Right lung (tissue), 10 donors: ENCODE measurements at places on chromosomes 2 and 18.
A peak's percentile ranks its signal among the peaks of the same experiment; 100 is the strongest.

DNA sequence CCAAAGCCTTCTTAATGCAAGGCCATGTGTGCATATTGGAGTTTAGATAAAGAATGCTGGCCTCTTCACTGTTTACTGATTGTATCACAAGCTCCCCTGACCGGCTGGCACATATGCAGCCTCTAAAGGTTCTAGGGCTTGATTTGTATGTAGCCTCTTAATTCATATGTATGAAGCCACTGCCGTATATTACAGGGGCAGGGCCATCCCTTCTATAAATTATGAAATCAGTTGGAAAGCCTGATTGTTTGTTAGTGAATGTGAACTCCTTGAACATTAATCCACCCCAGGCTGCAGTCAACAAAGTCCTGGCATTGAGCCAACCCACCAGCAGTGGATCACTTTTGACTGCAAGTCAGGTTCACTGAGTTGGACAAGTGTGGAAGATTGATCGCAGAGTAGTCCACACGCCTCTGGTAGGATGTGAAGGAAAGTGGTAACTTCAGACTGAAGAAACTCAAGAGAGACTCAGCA, 61.6 kb upstream of the PARD3B start:
- DNase-seq = no peak

DNA sequence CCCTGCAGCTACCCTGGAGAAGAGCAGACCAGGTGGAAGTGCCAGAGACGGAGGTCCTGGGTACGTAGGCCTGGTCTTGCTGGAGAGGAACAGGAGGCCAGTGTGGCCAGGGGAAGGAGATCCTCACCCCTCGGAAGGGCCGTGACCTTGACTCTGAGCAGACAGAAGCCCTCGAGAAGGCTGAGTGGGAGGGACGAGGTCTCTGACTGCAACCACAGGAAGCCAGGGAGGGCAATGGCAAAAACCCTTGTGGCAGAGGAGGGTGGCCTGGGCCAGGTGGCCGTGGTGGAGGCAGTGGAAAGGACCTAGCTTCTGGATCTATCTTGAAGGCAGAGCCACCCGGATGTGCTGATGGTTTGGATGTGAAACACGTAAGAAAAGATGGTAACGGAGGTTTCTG, 28.1 kb downstream of the THAP4 start:
- no peak for DNase-seq

DNA sequence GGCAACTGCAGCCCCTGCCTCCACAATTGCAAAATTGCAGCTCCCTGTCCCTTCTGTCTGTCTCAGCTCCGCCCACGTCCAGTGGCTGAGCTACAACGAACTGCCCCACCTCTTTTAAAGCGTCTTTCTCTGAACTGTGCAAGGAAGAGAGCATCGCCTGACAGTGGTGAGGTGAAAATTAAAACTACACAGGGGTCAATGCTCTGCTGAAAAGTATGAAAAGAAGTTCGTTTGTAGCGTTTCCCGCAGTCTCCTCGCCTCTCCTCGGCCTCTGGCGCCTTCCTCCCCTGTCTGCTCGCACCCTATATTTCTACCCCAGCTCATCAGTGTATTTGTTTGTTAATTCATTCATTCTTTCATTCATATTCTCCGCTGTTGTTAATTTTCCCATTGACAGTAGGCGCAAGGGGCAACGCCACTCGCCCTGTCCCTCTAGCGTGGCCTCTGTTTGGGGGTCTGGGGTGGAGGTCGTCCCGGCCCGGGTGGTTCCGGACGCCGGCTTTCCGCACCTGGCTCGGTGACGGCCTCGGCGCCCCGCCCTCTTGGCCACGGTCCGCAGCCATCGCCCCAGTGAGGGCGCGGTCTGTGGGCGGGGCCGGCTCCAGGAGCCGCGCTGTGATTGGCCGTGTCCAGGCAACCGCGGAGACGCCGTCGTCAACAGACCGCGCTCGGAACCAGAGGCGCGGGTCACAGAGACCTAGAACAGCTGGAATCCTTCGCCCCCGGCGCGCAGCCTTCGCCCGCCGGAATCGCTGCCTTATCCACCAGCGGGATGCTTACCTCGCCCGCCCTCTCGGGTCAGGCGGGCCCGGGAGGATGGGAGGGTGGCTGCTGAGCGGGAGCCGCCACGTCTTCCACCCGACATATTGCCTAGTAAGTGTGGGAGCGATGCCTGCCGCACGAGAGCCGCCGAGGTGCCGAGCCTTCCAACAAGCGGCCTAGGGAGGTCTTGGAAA, at the start of gene VWA3B:
Gene VWA3B, plus strand, starts transcription at position 677 of the 956 bp plus-strand sequence. CDS start 5,926 bp downstream, outside the sequence.
- peak; percentile 49 for DNase-seq

DNA sequence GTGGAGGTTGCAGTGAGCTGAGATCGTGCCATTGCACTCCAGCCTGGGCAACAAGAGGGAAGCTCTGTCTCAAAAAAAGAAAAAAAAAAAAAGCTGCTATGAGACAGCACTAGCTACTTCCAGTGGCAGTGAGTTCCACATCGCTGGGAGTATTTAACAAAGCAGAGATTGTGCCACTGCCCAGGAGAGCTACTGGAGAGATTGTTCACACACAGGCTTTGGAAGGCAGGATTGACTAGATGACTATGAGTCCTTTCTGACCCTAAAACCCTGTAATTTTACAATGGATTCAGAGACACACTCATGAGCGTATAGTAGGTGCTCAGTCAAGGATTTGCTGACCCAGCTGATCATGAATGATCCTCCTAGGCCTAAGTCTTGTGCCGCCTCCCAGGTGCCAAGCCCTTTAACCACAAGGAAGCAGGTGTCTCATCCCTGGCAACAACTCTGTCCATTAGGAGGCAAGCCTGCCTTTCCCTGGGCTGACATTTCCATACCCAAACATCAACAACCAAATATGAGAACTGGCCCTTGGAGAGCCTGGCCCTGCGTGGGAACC, 45.0 kb upstream of the ODC1 start:
- DNase-seq = no peak

- DNase-seq = no peak
These were observed 11.7 kb downstream of the GEMIN6 start for GRCh38 chr2:38789691-38790090.

- DNase-seq = no peak
These were observed 30.6 kb downstream of the SCN3A start for GRCh38 chr2:165173215-165173614.

DNA sequence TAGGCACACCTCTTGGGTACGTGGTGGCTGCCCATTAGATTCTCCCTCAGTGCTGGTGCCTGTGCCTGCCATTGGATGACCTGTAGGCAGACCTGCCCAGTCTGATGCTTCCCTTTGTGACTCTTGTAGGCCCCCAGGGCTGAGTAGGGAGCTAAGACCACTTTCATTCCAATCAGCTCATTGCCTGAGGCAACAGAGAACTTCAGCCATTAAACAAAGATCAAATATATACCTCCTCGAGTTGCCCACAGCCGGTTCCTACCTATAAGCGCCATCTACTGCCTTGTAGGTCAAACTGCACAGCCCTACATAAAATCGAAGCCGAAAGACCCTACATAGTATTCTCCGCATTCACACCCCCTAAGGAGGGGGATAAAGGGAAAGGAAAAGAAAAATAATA, 184.6 kb downstream of the ETAA1 start:
- no peak for DNase-seq

- peak; percentile 26 for DNase-seq
These were observed 1.5 kb upstream of the BCL2L11 start for GRCh38 chr2:111118981-111119821.

DNA sequence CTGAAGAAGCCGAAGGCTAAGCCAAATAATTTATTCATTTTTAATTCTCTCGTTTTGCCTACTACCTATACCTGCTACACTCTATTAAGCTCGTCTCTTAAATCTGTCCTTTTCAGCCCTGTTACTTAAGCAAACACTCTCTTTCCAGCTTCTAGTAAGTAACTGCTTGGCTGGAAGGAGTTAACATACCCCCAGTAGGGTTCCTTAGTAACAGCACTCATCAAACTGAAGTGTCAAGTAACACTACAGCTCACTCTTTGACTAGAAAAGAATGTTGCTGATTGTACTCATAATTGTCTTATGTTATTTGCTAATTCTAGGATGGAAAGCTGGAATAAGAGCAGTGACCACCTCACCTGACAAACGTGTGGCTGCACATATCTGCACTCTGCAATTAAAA, 120.0 kb upstream of the SCN7A start:
- no peak for DNase-seq

DNA sequence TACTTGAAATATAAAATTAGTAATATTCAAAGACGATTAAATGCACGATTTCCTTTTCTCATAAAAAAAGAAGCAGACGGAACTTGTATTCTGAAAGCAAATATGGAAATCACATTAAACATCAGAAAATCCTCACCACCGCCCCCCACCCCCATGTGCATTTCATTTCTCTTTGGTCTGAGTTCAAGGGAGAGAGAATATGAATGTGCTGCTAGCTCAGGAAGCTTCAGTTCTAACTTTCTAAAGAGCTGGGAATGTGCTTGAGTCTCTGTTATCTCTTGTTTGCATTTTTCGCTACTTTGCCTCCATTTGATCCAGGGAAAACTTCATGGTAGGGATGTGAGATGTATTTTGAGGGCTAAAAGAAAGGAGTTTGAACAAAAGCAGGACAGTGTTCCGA, 143.6 kb downstream of the NEDD4L start:
- no peak for DNase-seq

DNA sequence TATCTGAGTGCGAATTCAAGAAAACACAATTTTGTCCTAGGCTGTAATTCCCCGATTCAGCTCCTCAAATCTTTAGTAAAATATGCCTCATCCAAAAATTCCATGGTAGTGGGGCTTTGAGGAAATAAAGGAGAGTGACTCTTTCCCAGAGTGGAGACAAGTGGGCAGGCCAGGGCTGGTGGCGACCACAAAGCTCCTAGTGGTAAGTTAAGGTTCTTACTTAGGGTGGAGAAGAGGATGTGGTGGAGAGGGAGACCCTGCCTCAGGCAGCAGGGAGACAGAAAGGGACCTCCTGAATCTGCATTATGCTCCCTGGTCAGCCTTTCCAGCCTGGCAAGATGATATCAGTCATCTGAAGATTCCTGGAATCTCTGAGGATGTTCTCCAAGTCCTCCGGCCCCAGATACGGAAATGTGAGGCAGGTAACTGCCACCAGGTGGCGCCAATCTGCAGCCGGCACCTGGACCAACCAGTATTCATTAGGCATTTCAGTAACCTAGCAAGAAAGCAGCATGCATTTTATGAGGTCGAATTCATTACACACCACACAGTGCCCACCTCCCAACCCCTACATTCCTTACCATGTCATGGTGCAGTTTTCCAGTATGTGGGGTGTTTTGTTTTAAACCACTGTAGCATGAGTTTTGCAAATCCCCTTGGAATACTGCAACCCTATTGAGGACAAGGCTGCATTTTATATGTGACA, 106.4 kb downstream of the POLE4 start:
- DNase-seq = peak; percentile 19

DNA sequence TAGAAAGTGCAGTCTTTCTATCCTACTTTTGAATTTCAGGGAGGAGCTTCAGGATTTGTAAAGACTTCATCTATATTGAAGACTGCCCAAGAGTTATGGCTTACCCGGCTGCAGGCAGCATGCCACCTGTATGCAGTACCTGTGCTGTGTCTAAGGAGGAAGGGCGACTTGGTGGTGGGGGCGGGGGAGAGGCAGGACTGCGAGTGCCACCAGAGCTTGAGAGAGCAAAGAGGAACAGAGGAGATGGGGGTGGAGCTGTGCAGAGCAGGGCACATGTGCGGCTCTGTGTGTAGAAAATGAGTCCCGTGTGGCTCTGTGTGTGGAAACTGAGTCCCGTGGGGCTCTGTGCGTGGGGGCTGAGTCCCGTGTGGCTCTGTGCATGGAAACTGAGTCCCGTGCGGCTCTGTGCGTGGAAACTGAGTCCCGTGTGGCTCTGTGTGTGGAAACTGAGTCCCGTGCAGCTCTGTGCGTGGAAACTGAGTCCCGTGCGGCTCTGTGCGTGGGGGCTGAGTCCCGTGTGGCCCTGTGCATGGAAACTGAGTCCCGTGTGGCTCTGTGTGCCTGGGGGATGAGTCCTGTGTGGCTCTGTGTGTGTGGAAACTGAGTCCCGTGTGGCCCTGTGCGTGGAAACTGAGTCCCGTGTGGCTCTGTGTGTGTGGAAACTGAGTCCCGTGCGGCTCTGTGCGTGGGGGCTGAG, 43.2 kb downstream of the LDLRAD4 start:
- DNase-seq = no peak

- no peak for DNase-seq
These were observed 50.1 kb upstream of the NOSTRIN start for GRCh38 chr2:168752361-168752760.

- DNase-seq = no peak
These were observed 35.2 kb downstream of the E2F6 start for GRCh38 chr2:11430729-11431128.

DNA sequence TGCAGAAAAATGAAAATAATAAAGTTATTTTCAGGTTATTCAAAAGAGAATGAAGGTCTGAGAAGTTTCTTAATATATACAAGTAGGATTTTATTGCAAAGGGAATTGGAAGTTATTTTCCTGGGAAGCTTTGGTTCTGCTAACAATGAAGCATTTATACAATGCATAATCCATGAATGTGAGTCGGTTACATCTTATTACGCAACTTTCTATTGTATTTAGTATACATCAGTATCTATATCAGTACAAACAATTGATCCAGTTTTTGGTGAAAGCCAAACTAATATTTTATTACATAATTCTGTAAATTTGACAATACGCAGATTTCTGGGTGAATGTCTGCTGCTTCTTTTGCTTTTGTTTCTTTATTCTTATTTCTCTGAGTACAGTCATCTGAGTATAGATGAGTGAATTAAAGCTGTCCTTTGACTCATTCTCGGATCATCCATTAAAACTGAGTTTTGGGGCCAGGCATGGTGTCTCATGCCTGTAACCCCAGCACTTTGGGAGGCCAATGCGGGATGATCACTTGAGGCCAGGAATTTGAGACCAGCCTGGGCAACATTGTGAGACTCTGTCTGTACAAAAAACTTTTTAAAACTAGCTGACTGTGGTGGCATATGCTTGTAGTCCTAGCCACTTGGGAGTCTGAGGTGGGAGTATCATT, 108.5 kb downstream of the SOCS6 start:
- DNase-seq = no peak

DNA sequence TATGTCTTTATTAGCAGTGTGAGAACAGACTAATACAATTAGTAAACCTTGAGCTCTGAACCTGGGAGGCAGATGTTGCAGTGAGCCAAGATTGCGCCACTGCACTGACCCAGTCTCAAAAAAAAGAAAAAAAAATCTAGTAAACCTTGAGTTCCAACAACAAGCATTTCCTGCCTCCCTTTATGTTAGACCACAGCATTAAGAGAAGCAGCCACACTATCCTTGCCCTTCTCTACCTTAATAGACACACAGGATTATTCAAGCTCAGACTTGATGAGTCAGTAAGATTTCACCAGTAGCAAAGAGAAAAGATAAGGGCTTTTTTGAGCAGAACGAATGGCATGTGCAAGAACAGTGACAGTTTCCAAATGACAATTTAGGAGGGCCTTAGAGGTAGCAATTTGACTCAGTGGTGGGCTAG, 18.0 kb upstream of the GLS start:
- no peak for DNase-seq

GRCh38 chr2:84856787-84857186, 24.1 kb downstream of the TRABD2A start:
- no peak for DNase-seq

DNA sequence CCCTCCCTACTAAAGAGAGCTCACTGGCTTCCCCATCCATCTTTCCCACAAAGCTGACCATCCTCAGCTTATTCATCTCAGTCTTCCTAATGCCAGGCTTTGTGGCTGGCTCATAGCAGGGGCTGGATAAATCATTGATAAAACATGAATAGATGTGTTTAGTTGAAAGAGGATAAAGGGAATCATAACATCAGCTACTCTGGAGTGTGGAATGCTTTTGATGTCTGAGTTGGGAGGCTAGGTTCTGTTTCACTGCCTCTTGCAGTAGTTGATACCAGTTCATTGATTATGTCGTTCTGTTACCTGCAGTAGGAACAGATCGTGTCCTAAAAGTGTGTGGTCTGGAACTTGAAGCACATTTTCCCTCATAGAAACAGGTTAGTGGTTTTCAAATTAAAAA, 66.3 kb upstream of the HK2 start:
- no peak for DNase-seq

GRCh38 chr2:128414946-128415778, 96.5 kb upstream of the HS6ST1 start:
- no peak for DNase-seq
